ENCODE measurements at places on chromosomes 11 and 22. TPM values are rescaled to one million over a fixed set of nuclear protein-coding genes. Genes with fewer than 3 reads are reported as not detected.

DNA sequence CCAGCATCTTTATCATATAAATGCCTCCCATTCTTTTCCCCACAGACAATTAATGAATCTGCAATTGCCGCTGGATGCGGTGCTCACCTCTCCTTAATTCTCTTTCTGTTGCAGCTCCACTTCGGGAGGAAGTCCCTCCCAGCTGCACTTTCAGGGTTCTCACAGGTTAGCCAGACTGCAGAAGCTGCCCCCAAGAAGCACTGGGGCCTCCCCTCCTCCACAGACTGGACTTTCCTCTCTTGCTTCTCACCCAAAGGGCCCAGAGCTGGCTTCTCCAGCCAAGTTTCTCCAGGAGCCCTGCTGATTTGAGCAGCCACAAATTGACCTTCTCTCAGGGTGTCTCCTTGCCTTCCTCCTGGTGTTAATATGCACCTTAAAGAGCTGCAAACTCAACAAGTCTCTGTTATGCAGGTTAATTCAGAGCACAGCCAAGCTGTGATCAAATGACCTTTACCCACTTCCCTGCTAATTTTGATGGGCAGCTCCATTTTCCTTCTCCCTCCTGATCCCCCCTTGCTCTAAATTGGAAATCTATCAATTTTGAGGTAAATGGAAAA lies 298.9 kb downstream of the BUD13 start:
- no peak for DNase-seq

DNA sequence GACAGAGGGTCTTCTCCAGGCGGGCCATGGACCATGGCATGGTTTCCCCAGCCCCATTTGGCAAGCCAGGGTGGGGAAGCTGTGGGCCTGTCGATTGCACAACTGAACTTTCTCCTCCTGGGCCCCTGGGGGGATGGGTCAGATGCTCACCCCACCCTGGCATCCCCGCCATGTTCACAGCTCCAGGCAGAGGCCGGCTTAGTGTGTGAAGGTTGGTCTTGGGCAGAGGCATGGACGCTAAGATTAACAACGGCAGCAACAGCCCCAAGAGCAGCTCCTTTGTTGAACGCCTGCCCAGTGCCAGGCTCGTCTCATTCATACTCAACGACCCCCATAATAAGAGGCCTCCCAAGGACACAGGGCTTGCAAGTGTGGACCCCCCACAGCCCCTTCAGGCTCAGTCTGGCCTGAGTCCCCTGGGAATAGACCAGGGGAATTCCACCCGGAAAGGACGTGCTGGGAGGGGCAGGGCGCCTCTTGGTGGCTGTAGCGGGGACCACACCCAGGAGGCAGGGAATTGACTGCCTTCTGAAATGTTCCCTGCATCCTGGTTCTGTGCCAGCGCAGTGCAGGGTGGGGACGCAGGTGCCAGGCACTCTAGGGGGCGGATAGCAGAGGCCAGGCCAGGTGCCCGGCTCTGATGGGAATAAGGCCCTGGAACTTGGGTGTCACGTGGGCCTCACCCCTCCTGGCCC lies 8.3 kb downstream of the TSPO start:
- no peak for DNase-seq

The ZNF214 gene
- polyA plus RNA-seq = 11.0 TPM

The PDGFB gene
- 17.4 TPM for polyA plus RNA-seq

GRCh38 chr11:36453678-36454077 lies 56.4 kb downstream of the TRAF6 start:
- no peak for DNase-seq

DNA sequence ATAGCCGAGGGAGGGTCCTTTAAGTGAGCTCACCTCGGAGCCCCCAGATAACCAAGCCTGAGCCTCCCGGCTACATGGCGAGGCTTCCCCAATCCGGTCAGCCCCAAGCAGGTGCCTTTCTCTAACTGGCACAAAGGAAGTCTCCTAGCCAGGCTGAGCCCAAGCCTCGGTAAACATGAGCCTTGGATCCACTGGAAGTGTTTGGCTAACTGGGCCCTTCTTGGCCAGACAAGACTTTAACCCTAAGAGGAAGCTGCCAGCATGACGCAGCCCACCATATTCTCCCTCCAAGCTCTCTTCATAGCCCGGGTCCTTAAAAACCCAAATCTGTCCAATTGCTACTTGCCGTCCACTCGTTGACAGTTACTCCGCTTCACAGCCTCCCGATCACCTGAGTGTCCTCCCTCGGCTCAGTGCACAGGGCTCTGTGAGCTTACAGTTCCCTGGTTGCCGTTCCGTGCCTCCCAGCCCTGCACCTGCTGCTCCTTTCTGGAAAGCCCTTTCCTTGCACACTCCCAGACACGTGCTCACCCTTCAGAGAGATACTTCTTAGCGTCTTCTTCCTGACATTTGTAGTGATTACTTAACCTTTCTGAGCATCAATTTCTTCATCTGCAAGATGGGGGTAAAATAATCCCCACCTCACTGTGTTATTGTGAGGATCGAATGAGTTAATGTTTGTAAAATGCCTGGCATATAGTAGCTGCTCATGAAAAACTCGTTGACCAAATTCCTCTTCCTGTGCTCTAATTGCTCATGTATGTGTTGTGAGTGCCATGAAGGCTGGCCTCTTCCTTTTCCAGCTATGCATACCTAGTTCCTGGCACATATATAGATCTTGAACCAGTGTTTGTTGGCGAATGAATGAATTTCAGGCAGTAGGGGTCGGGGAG lies 25.6 kb downstream of the TXN2 start:
- no peak for DNase-seq

- DNase-seq = no peak
These were observed 1430.5 kb downstream of the TBC1D22A start for GRCh38 chr22:48192920-48193319.

The TPBGL gene
- polyA plus RNA-seq = 0.13 TPM
